ENCODE measurements at places on chromosomes 3 and 15.

GRCh38 chr3:123027292-123028232, at the start of gene SEMA5B:
Gene SEMA5B, minus strand, starts transcription at chr3:123027763. Its CDS starts 66,500 bp downstream, at chr3:122961263.
- no peak for DNase-seq

DNA sequence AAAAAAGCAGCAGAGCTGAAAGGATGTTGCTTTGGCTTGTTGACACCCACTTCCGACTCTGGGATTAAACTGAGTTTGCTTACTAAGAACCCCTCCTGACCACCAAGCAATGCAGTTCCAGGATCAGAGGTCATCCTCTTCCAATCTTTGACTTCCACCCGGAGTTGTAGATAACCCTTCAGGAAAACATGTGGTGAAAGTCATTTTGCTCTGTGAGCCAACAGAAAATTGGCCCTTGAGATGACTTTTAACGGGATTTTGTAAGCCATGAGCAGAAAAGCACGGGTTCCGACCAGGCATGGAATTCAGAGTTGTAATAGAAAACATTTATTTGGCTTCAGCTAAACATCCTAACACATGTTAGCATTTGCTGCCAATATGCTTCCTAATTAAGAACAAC, 171.6 kb upstream of the NR2F2 start:
- no peak for DNase-seq

GRCh38 chr3:183330881-183331280, 77.8 kb downstream of the B3GNT5 start:
- no peak for DNase-seq

GRCh38 chr3:131550562-131551465, 48.0 kb upstream of the MRPL3 start:
- DNase-seq = no peak

DNA sequence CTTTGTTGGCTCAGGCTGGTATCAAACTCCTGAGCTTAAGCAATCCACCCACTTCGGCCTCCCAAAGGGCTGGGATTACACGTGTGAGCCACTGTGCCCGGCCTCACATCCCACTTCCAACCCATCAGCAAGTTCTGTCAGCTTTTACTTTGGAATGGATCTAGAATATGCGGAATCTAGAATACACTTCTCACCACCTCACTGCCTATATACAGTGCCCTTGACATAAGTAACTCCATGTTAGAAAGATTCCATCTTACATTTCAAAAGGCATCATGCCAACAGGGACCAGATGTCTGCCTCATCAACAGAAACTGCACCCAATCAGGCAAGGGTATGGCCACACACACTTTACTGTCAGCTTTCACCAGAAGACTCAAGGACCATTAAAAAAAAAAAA, 9.9 kb upstream of the RBSN start:
- no peak for DNase-seq

- no peak for DNase-seq
Observed at GRCh38 chr3:4406746-4407568, 60.1 kb downstream of the SUMF1 start.
